Urinary bladder (tissue), 4 donors: ENCODE measurements at places on chromosomes 3 and 15. TPM values are rescaled to one million over a fixed set of nuclear protein-coding genes. Genes with fewer than 3 reads are reported as not detected.

The FETUB gene
- not detected for polyA plus RNA-seq

The CHRNA7 gene
- polyA plus RNA-seq: 2.0 TPM

The DUOXA2 gene
- polyA plus RNA-seq: 0.52 TPM

The GPR149 gene
- not detected for polyA plus RNA-seq

The CCR2 gene
- 2.1 TPM for polyA plus RNA-seq

The KIF15 gene
- polyA plus RNA-seq: 0.53 TPM

The DAZL gene
- not detected for polyA plus RNA-seq
